ENCODE measurements at places on chromosomes 2 and 18. TPM values are rescaled to one million over a fixed set of nuclear protein-coding genes. Genes with fewer than 3 reads are reported as not detected.

Gene UGT1A9
- polyA plus RNA-seq = 2.1 TPM

GRCh38 chr2:112751451-112752197, 12.8 kb downstream of the CKAP2L start:
- DNase-seq = no peak

DNA sequence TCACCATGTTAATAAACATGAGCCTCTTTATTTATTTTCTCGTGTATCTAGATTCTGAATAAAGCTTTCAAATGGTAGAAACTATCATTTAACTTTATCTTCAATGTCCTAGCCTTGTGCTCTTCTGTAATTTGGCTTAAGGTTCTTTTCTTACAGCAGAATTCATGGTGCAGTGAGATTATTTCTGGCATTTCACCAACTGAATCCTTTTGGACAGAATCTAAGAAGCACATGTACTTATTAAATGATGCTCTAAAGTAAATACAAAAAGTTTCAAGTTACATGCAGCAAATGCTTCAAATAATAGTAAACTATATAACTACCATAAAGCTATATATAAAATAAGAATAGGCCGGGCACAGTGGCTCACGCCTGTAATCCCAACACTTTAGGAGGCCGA, 65.9 kb downstream of the AP1S3 start:
- DNase-seq = no peak

Gene CHRNA1
- 1.5 TPM for polyA plus RNA-seq

DNA sequence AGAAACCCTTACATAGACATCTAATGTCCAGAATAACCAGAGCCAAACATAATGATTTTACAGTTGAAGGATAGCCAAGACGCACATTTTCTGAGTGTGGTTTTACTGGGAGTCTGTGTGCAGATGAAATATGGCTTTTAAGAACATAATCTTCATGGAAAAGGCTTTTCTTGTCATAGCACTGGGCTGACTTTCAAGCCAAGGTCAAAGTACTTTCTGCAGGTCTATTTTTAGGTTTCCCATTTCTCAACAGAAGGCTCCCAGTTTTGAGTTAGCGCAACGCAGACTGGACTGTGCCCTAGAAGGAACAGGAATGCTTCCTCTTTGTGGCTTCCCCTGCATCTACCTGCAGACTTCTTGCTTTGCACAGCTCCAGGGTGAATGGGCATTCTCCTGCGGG, 92.3 kb upstream of the UPP2 start:
- peak; percentile 41 for DNase-seq

DNA sequence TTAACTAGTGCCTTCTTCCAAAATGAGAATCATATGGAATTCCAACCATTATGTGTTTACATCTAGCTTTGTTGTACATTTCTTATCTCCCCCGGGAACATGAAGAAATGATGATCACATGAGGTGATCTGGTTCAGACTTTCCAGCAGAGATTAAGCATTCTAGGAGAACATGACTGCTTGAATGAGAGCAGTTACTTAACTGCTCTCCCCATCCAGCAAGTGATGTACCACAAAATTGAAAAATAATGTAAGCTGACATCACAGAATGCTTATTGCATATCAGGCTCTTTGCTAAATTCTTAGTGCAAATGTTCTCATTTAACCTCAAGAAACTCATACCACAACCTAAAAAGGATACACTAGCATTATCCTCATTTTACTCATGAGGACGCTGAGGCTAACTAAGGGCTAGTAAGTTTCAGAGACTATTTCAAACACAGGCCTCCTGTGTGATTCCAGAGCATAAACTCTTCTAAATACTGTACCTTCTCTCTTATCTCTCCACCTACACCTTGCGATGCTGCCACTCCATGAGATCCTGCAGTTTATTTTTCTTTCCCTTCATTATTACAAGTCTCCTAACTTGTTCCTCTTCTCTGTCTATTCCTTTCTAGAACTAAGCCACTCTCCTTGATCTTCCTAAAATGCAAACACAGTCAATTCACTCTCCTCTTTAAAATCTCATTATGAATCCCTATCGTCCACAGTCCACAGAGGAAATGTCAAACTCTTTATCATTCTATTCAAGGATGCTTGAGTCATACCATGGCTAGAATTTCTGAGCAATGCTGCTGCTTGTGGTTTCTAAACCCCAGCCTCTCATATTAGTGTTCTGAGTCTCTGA, 1224.8 kb upstream of the ZEB2 start:
- DNase-seq = peak; percentile 27

Gene BCL11A
- 18.4 TPM for polyA plus RNA-seq

DNA sequence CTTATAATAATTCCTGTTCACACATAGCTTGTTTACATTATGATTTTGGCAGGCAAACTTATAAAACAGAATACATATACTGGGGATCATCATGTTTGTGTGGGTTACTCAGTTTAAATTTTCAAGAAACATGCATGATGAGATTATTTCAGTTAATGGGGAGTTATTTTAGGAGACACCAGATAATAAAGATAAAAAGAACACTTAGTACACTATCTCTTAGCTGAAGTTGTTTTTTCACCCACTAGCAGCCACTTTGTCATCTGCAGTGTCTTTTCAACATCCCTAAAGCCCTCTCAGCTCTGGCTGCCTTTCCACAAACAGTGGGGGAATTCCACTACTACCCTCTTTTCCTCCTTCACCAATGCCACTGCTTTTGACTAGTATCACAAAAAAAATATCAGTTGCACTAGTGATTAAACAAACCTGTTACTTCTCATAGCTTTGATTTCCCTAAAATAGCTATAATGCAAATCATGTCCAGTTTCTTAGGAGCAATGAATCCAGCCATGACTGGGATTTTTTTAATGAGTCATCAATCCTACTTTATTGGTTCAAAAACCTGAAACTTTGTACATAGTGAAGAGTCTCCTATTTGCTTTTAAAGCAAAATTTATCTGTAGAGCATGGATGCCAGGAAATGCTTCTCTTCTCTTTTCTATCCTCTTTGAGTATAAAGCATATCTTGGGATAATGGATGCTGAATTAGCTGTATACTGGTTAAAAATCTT, 156.7 kb upstream of the TFPI start:
- DNase-seq = no peak

GRCh38 chr2:60560734-60561644, 7.5 kb upstream of the BCL11A start:
- DNase-seq = peak; percentile 63

DNA sequence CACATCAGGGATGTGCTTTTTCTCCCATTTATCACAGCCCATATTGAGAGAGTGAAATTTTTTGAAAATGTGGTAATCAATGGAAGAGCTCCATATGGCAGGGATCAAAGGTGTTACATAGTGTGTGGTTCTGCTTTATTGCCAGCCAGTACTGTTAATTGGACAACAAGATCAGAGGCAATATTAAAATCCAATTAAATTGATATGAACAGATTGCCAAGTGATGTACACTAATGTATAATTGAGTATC, 338.9 kb downstream of the BCL11A start:
- DNase-seq = no peak

GRCh38 chr2:26269571-26270158, 24.9 kb downstream of the HADHB start:
- no peak for DNase-seq

- no peak for DNase-seq
Measured at GRCh38 chr18:70165936-70166335, 39.6 kb downstream of the RTTN start.
